ENCODE measurements at places on chromosomes 4 and X. TPM values are rescaled to one million over a fixed set of nuclear protein-coding genes. Genes with fewer than 3 reads are reported as not detected.

FREM3 gene
- total RNA-seq, result not detected

PFKFB1 gene
- total RNA-seq, result not detected

ABLIM2 gene
- 10.9 TPM for total RNA-seq

TMSB15B gene
- 13.7 TPM for total RNA-seq

RBMX gene
- 195 TPM for total RNA-seq

VCX2 gene
- not detected for total RNA-seq

NOX1 gene
- not detected for total RNA-seq

STATH gene
- not detected for total RNA-seq

SSX5 gene
- total RNA-seq, result not detected

OGT gene
- total RNA-seq, result 73.7 TPM

ATP11C gene
- 17.3 TPM for total RNA-seq

CUL4B gene
- 29.5 TPM for total RNA-seq

ANK2 gene
- total RNA-seq, result 13.9 TPM

CT45A1 gene
- total RNA-seq, result not detected

PLXNA3 gene
- 26.1 TPM for total RNA-seq

ARHGAP6 gene
- 7.5 TPM for total RNA-seq

SAGE1 gene
- not detected for total RNA-seq

CT55 gene
- total RNA-seq, result not detected

VCX3A gene
- not detected for total RNA-seq

ATOH1 gene
- total RNA-seq, result not detected

ZBTB33 gene
- 7.8 TPM for total RNA-seq
